ENCODE measurements at places on chromosomes 4 and X.
A peak's percentile ranks its signal among the peaks of the same experiment; 100 is the strongest.

DNA sequence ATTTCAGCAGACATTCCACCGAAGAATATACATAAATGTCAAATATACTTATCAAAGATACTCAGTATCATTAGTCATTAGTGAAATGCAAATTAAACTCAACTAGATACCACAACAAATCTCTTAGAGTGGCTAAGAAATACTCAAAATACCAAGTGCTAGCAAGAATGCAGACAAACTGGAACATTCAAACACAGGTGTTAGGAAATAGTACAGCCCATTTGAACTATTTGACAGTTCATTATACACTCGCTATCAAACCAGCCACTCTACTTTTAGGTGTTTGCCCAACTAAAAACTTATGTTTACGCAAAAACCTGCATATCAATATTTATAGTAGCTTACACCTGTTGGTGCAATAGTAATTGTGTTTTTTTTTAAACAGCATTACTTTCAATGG is 8.8 kb downstream of the ADAM29 start:
- DNase-seq, result no peak

- DNase-seq, result no peak
Measured at GRCh38 chr4:105714071-105714521, 5.5 kb downstream of the GSTCD start.

- no peak for DNase-seq
Measured at GRCh38 chr4:184165291-184165690, 52.4 kb downstream of the ENPP6 start.

GRCh38 chr4:15683143-15683495 is 1.5 kb downstream of the FAM200B start:
- no peak for DNase-seq

- no peak for DNase-seq
Measured at GRCh38 chr4:184103527-184104264, 114.0 kb downstream of the ENPP6 start.

DNA sequence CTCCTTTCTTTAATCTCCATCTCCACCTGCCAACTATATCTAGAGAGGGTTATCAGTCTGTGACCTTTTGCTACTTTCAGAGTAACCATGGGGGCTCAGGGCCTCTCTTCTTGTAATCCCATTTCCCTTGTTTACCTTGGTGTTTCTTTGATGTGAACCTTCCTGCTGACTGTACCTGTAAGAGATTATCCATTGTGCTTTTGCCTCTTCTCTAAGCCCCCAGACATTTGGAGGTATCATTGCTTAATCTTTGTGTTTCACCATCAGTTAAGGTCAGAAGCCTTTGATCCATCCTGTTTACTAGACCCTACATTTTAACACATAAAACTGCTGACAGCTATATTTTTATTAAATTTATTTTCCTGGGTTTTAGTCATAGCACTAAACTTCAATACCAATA is 111.8 kb upstream of the RAP2C start:
- DNase-seq, result no peak

GRCh38 chr4:175806727-175807126 is 5.3 kb downstream of the GPM6A start:
- no peak for DNase-seq

- no peak for DNase-seq
Measured at GRCh38 chr4:93749292-93749761, 79.2 kb upstream of the ATOH1 start.

GRCh38 chrX:10615931-10616774 is 4.2 kb downstream of the MID1 start:
- no peak for DNase-seq

DNA sequence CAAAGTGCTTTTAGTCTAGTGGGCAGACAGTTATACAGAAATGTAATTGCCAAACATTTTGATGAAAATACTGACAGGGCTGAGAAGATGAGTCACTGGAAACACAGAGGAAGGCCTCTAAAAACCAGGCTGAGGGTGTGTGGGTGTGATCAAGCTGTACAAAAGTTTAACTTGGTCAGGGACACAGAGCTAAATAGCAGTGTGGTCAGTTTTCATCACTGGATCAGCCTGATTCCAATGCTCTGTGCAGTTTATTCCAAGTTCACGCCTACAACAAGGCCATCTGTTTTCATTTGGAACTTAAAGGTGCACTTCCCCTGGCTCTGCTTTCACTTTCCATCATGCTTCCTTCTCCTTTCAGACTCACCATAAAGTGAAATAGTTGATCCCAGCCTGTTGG is 10.6 kb downstream of the CENPVL3 start:
- no peak for DNase-seq

GRCh38 chr4:7371210-7371941 is 63.4 kb downstream of the PSAPL1 start:
- DNase-seq, result no peak

- DNase-seq, result no peak
Measured at GRCh38 chr4:81965454-81965853, 408.3 kb downstream of the HNRNPD start.

GRCh38 chr4:139852612-139853269 is 187.1 kb downstream of the MGST2 start:
- no peak for DNase-seq

DNA sequence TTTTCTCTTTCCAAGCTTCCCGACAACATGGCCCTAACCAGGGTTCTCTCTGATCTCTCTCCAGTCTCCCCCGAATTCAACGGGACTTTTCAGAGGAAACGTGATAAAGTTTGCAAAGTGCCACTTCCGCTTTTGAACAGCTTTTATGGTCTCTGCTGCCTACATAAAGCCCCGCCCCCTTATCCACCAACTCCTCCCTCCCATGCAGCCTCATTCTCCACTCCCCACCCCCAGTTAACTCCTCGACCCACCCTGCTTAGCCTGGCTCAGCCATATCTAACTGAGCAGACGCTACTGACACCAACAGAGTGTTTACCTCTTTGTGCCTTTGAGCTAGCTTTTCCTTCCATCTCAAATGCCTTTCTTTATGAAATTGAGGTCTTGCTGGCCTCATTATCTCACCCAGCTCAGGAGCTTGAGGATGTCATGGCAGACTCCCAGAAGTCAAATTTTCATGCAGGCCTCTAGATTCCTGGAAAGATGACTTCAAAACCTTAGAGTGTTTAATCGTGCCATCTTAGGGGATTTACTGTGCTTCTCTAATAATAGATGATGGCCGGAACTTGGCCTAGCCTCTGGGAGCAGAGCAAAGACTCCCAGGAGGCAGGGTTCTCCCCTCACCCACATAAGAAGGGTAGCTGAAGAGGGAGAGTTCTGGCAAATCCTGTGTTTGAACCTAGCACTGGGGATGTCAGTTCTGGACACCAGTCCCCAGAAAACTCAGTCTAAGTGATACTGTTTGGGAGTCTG is 606.0 kb downstream of the BCOR start:
- DNase-seq, result peak; percentile 18

GRCh38 chr4:1851160-1851559 is 4.8 kb downstream of the LETM1 start:
- DNase-seq, result no peak

DNA sequence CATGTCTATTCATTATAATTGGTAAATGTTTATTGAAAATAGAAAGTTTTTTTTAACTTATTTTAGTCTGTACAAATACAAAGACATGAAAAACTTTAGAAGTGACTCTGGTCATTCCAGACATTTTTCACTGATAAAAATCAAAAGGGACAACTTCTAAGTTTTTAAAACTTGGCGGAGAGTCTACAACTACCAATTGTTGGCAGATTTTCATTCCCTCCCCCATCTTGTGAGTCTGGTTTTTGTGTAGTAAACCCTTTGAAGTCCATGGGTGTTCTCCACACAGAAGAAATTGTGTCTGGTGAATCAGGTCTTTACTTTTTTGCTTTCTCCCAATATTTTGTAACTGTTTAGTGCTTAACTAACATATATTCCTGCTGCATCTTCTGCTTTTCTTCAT is 336.5 kb downstream of the PDGFC start:
- no peak for DNase-seq

GRCh38 chr4:110087070-110087708 is 111.2 kb downstream of the ELOVL6 start:
- DNase-seq, result no peak

DNA sequence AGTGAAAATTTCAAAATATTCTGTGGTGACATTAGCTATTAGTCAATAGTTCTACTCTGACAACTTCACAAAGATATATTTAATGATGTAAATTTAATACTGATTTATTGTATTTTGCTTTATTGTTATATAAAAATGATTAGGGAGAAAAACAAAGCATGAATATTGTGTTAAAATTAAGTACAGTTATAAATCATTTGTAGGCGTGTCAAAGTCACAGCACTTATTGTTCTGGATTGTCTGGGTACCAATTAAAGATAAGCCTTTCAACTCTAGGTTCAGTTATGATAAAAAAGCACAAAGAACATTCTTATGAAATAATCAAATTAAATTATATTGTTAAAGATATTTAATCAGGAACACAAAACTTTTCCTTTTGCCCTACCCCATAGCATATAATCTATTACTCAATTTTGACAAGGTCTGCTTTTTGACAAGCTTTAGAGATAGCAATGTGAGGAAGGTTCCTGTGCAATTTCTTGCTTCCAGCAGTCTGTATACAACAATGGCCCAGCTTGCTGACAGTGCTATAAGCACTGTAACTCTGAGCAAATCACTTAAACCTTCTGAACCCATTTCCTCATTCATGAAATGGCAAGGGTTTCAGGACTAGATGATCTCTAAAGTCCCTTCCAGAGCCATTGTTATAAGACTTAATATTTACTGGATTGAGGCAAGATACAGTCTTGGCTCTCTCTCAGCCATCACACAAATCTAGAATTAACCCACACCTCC is 910.3 kb upstream of the LCORL start:
- DNase-seq, result no peak

DNA sequence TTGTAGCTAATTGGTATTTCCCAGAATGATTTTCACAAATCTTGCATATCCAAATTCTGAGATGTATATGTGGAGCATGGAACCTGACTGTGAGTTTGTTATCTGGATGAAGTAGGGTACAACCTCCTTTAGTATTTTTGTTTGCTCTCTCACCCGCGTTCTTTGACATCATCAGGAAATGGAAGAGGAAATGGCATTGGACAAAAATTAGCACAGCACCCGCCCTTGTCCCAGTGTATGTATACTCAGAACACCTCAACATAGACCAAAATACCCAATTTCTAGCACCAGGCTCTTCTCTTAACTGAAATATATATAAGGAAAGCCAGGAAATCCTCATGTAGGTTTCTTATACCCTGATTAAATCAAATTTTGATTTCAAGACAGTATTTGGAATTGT is 6.9 kb upstream of the PGRMC2 start:
- no peak for DNase-seq

DNA sequence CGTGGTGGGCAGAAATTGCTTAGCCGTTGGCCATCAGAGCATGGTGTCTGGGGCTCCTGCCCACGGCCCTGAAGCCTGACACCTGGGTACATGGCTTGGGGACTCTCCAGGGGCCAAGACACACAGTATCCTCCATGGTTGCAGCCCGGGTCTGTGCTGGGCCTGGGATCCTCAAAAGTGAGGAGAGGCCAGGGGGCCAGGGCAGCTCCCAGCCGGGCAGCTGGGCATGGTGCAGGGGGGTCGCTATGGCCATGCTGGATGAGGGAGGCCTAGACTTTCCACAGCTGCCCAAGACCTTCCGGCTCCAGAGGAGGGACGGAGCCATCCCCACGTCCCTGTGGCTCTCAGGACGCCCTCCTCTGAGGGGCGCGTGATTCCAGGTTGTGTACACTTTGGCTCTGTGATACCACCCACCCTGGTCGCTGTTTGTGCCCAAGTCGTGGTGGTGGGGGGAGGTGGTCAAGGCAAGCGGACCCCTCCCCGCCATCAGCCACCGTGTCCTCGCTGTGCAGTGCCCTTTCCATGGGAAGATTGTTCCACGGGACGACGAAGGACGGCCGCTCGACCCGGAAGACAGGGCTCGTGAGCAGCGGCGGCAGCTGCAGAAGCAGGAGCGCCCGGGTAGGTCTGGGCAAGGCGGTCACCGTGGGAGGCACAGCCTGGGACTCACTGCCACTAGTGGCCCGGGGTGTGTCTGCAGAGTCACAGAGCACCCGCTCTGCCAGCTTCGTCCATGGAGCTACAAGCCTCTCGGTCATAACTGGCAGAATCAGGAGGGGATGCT is 25.7 kb downstream of the NKX1-1 start:
- no peak for DNase-seq

- peak; percentile 21 for DNase-seq
Measured at GRCh38 chr4:51843309-51844152, 578 bp downstream of the DCUN1D4 start.

- no peak for DNase-seq
Measured at GRCh38 chrX:106611317-106611678, 480 bp upstream of the RADX start.

GRCh38 chrX:54950730-54951375 is 30.2 kb downstream of the TRO start:
- DNase-seq, result no peak

GRCh38 chr4:99024481-99025275 is 29.2 kb downstream of the METAP1 start:
- no peak for DNase-seq

DNA sequence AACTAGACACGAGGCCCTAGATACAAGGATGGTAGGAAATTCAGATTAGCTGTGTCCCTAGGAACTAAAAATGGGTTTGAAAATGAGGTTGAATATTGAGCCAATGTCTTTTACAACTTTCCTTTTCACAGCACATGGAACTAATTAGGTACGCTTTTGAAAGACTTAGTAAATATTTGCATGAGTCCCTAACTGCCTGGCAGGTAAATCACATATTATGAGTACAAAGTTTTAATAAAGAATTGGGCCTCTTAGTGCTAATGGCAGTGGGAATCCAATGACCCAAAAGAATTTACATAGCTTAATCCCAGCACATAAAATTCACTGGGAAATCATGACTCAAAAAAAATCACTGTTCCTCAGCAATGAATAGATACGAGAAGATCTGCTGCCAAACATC is 16.8 kb downstream of the MUC7 start:
- DNase-seq, result no peak

- DNase-seq, result no peak
Measured at GRCh38 chr4:186724864-186725468, 1.3 kb upstream of the FAT1 start.

- no peak for DNase-seq
Measured at GRCh38 chrX:14673236-14673635, 143.9 kb downstream of the GLRA2 start.

DNA sequence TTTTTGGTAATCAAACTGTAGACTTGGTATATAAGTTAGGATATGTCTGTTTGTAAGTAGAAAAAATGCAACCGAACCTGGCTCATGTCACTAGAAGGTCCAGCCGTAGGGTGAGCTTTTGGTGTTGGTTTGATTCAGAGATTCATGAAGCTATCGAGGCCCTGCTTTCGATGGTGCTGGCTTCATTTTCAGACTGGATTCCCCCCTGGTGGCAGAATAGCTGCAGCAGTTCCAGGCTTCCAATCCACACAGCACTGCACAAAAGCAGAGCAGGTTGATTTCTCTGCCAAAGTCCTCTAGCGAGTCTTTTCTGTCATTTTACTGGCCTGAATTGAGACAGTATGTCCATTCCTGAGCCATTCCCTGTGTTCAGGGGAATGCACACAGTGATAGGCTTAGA is 33.1 kb downstream of the PDK3 start:
- no peak for DNase-seq

Data from activated T-helper 1 cell treated with anti-CD3 and anti-CD28 coated beads, Interleukin-2, amount 50 U/mL, for 16 hours (primary cell).